CD4-positive, alpha-beta T cell treated with Interleukin-15 for 1 hour (primary cell): ENCODE measurements at places on chromosomes 1 and 21.
A peak's percentile ranks its signal among the peaks of the same experiment; 100 is the strongest.

GRCh38 chr1:163275222-163275621, 46.5 kb upstream of the NUF2 start:
- DNase-seq = no peak

DNA sequence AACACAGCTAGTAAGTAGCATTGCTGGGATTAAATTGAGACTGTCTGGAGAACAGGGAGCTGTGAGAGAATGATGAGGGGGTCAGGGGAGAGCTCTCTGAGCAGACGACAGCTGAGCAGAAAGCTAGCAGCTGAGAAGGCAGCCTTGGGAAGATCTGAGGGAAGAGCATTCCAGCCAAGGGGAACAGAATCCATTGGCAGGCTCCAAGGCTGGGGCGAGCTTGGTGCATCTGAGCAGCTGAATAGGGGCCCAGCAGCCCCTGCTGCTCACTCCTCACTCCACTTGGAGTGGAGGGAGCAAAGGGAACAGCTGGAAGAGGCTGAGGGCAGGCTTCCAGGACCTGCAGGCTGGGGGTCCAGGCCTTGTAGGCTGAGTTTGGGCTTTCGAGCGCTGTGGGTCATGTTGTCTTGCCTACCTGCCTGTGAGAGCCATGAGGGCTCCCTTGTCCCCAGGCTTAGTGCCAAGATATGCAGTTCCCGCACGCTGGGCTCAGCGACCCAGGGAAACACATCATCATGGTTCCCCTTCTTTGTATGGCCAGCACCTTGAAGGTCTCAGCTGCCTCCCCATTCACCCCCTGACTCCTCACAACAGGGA, 10.5 kb downstream of the ACOT11 start:
- DNase-seq = peak; percentile 15

- no peak for DNase-seq
Measured at GRCh38 chr1:59635097-59635496, 179.7 kb upstream of the HOOK1 start.

- DNase-seq = no peak
Measured at GRCh38 chr1:43779805-43780403, 72.6 kb downstream of the ST3GAL3 start.

- no peak for DNase-seq
Measured at GRCh38 chr1:231215681-231216385, 25.2 kb upstream of the GNPAT start.

GRCh38 chr1:185478877-185479276, 161.8 kb upstream of the IVNS1ABP start:
- DNase-seq = no peak

- no peak for DNase-seq
Measured at GRCh38 chr21:15257646-15258045, 192.8 kb upstream of the NRIP1 start.

DNA sequence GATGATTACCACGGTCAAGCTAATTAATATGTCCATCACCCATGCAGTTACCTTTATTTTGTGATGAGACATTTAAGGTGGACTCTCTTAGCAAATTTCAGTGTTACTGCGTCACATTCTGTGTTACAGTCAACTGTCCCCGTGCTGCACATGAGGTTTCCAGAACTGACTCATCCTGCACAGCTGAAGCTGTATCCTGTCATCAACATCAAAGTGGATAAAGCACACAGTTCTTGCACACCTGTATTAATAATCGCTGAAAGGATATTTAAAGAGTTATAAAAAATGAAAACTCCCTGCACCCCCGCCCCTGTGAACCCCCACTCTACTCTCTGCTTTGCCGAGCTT, 3.4 kb upstream of the KRTAP10-5 start:
- no peak for DNase-seq
